NCI-H1092 treated with DMSO at 0.1 percent for 48 hours (cell line): ENCODE measurements at places on chromosomes 1 and 21.
A peak's percentile ranks its signal among the peaks of the same experiment; 100 is the strongest.

GRCh38 chr1:209455145-209455544 lies 128.4 kb upstream of the CAMK1G start:
- no peak for DNase-seq

DNA sequence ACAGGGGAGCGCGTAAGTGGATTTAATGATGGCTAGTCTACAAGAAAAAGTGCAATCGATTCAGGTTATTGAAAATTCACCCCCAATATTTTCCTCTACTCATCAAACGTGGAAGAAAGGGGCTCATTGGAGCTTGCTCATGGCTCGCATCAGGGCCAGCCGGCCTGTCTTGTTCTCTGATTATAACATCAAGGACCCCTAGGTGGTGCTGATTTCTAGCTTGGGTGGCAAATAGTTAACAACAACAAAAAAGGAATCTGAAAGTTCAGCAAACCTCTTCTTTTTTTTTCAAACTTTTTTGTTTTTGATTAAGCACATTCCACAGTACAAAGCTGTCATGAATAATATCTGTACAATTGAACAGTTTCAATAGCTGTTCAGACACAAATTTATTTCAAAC lies 35.8 kb upstream of the SOD1 start:
- no peak for DNase-seq

DNA sequence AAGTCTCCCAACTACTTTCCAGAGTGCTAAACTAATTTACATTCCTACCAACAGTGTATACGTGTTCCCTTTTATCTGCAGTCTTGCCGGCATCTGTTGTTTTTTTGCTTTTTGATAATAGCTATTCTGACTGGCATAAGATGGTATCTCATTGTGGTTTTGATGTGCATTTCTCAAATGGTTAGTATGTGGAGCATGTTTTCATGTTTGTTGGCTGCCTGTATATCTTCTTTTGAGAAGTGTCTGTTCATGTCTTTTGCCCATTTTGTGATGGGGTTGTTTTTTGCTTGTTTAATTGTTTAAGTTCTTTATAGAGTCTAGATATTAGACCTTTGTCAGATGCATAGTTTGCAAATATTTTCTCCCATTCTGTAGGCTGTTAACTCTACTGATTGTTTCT lies 46.6 kb downstream of the MAST2 start:
- DNase-seq, result no peak

- no peak for DNase-seq
Measured at GRCh38 chr1:97207868-97208267, 486.3 kb downstream of the PTBP2 start.

GRCh38 chr1:7991504-7992440 lies 30.3 kb downstream of the PARK7 start:
- no peak for DNase-seq

DNA sequence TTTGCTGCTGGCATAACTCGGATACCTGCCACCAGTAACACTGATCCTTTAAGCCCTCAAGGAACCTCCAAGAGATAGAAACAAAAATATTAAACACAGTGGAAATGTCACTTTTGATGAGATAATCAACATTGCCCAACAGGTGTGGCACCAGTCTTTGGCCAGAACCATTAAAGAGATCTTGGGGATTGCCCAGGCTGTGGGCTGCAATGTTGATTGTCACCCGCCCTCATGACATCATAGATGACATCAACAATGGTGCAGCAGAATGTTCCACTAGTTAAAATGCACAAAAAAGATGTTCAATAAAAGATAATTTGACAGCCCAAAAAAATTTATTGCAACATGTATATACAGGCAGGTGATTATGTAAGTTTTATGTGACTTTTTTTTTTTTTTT lies 20.2 kb upstream of the ZMYM1 start:
- no peak for DNase-seq

DNA sequence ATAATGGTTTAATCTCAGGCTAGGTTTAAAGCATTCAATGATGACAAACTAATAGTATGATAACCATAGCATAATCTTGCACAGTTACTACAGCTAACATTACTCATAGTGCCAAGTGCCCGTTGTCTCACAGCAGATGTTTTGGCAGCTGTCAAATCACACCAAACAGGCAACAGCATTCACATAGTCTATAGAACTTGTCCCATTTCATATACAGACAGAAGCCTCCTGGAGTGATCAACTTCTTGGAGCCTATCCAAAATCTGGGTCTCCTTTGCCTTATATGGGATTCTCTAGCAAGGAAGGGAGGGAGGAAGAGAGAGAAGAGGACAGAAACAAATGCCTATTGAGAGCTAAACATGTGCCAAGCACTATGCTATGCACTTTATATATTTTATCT lies 250.6 kb upstream of the ZP4 start:
- no peak for DNase-seq

DNA sequence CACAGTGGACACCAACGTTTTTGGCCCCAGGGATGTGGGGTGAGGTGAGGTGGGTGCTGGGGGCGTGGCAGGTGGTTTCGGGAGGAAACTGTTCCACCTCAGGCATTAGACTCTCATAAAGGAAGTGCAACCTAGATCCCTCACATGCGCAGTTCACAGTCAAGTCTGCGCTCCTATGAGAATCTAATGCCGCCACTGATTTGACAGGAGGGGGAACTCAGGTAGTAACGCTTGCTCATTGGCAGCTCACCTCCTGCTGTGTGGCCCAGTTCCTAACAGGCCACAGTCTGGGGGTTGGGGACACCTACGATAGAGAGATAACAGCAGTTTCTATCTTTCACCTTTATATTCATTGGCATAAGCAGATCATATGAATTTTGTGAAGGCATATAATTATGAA lies 347.1 kb downstream of the VAV3 start:
- no peak for DNase-seq

GRCh38 chr1:71039661-71040262 lies 7.9 kb downstream of the PTGER3 start:
- no peak for DNase-seq

DNA sequence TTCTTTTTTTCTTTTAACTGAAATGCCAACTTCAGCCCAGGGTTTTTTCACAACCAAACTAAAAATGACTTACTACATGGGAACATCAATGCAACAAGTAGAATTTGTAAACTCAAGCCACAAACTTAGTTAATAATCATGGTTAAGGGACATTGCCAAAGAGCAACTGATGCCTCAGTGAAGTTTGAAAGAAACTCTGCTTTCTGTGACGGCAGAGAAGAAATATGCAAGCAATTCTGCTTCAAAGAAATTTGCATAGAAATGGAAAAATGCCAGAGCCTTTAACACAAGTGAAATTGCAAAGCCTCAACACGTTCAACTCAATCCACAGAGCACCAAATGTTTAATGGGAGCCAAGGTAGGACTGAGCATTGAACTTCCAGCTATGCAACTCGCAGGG lies 5.0 kb upstream of the CHD5 start:
- no peak for DNase-seq

GRCh38 chr1:212512816-212513559 lies 80.3 kb downstream of the NENF start:
- peak; percentile 39 for DNase-seq
